ENCODE measurements at places on chromosomes 2 and 18. TPM values are rescaled to one million over a fixed set of nuclear protein-coding genes. Genes with fewer than 3 reads are reported as not detected.

GRCh38 chr2:190678444-190679162, 29.7 kb downstream of the NAB1 start:
- H3K27me3 ChIP-seq, result no peaks in the 10 kb centered on the region
- no peak overlapping the region for H3K4me3 ChIP-seq
- no peak overlapping the region for H3K27ac ChIP-seq
- H3K36me3 ChIP-seq, result peaks cover 29% of the 10 kb centered on the region

INHBB gene
- not detected for total RNA-seq

GRCh38 chr2:239360421-239361310, 40.2 kb downstream of the HDAC4 start:
- H3K27me3 ChIP-seq, result no peaks in the 10 kb centered on the region
- no peak overlapping the region for H3K27ac ChIP-seq
- H3K4me1 ChIP-seq, result peaks cover 10% of the 10 kb centered on the region
- peaks cover 18% of the 10 kb centered on the region for H3K36me3 ChIP-seq
- no peak overlapping the region for H3K4me3 ChIP-seq

- peak overlapping the region; percentile 48 for H3K4me3 ChIP-seq
- peaks cover 38% of the 10 kb centered on the region for H3K4me1 ChIP-seq
- DNase-seq, result no peak
- H3K27ac ChIP-seq, result peak overlapping the region; percentile 95
- H3K36me3 ChIP-seq, result peaks cover 11% of the 10 kb centered on the region
Measured at GRCh38 chr2:231394211-231395141, 1.0 kb upstream of the B3GNT7 start.

ARHGAP25 gene
- total RNA-seq, result 68.2 TPM

LYG1 gene
- total RNA-seq, result 1.6 TPM

DNA sequence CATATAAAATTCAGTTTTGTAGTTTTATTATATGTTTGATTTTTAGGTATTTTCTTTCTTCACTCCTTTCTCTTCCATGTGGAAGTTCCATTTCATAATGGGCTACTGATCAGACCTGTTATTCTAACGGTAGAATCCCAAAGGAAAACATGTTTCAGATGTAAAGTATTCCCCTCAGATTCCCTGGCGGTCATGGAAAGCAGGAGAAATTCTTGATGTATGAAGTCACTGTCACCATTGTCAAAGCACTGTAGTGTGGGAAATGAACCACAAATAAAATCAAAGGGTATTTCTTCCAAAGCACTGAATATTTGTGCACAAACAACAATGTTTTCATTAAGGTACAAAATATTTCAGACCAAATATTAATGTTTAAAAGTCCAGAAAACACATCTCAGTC, 237.3 kb upstream of the KLHL14 start:
- no peak for DNase-seq
- no peaks in the 10 kb centered on the region for H3K4me1 ChIP-seq
- H3K27me3 ChIP-seq, result no peaks in the 10 kb centered on the region
- no peak overlapping the region for H3K27ac ChIP-seq
- H3K4me3 ChIP-seq, result no peak overlapping the region

DNA sequence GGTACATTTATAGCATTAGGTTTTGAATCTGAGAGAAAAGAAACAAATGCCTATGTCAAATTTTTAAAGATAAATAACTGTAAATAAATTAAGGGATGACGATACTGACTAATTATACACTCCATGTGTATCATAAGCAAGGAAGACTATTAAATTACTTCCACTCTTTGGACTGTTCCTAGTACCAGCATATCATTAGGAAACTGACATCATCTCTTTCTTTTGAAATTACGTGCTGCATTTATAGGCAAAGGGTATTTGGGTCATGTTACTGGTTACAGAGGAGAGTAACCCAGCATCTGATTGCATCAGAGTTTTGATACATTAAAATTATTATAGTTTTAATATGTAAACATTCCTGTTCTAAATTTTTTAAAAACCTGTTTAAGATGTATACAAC, 309.7 kb downstream of the XIRP2 start:
- H3K4me1 ChIP-seq, result no peaks in the 10 kb centered on the region
- DNase-seq, result no peak

DNA sequence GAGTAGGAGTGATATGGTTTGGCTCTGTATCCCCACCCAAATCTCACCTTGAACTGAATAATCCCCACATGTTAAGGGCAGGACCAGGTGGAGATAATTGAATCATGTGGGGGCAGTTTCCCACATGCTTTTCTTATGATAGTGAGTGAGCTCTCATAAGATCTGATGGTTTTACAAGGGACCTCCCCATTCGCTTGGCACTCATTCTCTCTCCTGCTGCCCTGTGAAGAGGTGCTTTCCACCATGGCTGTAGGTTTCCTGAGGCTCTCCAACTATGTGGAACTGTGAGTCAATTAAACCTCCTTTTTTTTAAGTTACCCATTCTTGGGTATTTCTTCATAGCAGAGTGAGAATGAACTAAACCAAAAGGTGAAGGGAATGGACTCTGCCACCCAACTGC, 207.5 kb downstream of the LOXHD1 start:
- H3K27ac ChIP-seq, result no peak overlapping the region
- H3K4me3 ChIP-seq, result no peak overlapping the region
- H3K36me3 ChIP-seq, result no peaks in the 10 kb centered on the region
- no peaks in the 10 kb centered on the region for H3K4me1 ChIP-seq
- no peak for DNase-seq

- H3K27ac ChIP-seq, result no peak overlapping the region
- no peaks in the 10 kb centered on the region for H3K27me3 ChIP-seq
- H3K4me3 ChIP-seq, result no peak overlapping the region
- DNase-seq, result no peak
Measured at GRCh38 chr2:138182937-138183312, 218.7 kb downstream of the HNMT start.

GRCh38 chr2:159613651-159614285, 2.6 kb downstream of the BAZ2B start:
- DNase-seq, result no peak
- H3K27me3 ChIP-seq, result peaks cover 20% of the 10 kb centered on the region
- peaks cover 12% of the 10 kb centered on the region for H3K4me1 ChIP-seq
- no peak overlapping the region for H3K4me3 ChIP-seq
- H3K27ac ChIP-seq, result no peak overlapping the region

DNA sequence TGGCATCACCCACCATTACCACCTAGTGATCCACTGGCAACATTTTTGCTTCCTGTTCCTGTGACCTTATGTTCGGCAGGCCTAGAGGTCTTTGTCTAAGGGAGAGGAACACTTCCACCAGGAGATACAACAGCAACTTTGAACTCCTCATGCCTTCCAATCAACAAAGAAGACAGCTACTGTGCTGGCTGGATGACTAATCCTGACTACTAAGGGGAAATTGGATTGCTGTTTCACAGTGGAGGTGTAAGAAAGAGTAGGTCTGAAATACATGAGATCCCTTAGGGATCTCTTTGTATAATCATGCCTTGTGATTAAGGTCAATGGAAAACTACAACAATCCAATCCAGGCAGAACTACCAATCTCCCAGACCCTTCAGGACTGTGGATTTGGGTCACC, 45.2 kb downstream of the EIF2AK3 start:
- H3K4me1 ChIP-seq, result no peaks in the 10 kb centered on the region
- no peak overlapping the region for H3K27ac ChIP-seq
- no peak for DNase-seq
- H3K36me3 ChIP-seq, result peaks cover 35% of the 10 kb centered on the region
- no peak overlapping the region for H3K4me3 ChIP-seq

- H3K36me3 ChIP-seq, result no peaks in the 10 kb centered on the region
- H3K27me3 ChIP-seq, result no peaks in the 10 kb centered on the region
- no peak overlapping the region for H3K4me3 ChIP-seq
Measured at GRCh38 chr2:160596441-160596840, 102.8 kb upstream of the RBMS1 start.

DNA sequence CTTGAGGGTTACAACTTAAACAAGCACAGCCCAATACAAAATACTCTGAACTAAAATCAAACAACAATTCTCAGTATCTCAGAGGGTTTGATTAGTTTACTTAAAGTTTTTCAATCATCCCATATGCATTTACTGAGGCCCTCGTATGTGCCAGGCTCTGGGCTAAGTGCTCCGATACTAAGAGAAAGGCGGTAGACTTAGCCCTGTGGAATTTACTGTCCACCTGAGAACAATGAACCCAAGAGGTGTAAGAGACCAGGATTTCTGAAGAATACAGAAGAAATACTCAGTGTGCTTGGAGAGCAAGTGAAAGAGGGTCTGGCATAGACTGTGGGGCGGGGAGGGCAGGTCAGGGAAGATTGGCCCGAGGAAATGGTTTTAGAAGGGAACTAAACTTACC, 25.1 kb upstream of the SCYGR1 start:
- no peaks in the 10 kb centered on the region for H3K27me3 ChIP-seq
- no peak overlapping the region for H3K4me3 ChIP-seq
- H3K4me1 ChIP-seq, result peaks cover 25% of the 10 kb centered on the region
- no peaks in the 10 kb centered on the region for H3K36me3 ChIP-seq
- H3K27ac ChIP-seq, result no peak overlapping the region
- DNase-seq, result no peak

DNA sequence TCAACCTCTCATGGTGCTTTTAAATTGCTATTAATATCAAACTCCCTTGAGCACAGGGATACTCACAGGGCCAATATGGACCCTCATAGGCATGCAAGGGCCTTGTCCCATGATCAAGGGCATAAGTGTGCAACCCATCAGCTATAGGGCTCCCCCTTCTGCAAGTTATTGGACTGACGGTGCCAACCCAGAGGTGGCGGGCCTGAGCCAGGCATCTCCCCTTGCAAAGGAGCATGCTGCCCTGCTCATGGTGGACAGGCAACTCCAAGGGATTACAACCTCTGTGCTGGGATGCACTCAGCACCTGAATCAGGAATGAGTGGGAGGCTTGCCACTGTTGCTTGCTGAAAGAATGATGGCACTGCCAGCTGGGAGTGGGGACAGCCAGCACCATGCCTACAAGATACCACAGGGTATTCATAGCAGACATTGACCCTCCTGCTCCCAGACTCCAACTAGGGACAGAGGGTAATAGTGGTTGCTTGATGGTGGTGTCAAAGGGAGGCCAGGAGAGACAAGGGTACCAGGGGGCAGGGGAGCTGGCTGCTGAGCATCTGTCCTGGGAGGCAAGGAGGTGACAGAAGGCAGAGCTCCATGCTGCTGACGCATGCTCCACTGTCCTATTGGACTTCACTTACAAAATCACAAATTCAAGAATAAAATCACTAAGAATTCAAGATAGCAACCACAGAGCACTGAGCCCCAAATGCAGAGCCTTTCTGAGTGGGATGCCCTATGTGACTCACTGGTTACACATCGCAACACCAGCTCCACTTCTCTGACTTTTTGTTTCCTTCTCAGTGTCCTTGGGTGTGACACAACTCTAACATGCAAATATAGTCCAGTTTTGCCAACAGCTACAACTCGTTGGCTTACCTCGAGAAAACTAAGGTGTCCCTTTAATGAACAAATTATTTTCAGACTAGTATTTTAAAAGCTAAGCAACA, 157.1 kb upstream of the CCDC150 start:
- H3K27me3 ChIP-seq, result peaks cover 35% of the 10 kb centered on the region
- DNase-seq, result no peak
- no peaks in the 10 kb centered on the region for H3K4me1 ChIP-seq
- H3K4me3 ChIP-seq, result no peak overlapping the region

TLX2 gene
- 0.34 TPM for total RNA-seq

GRCh38 chr2:166091439-166091838, 36.4 kb downstream of the SCN1A start:
- H3K4me1 ChIP-seq, result no peaks in the 10 kb centered on the region
- H3K27me3 ChIP-seq, result no peaks in the 10 kb centered on the region
- no peaks in the 10 kb centered on the region for H3K36me3 ChIP-seq

DNA sequence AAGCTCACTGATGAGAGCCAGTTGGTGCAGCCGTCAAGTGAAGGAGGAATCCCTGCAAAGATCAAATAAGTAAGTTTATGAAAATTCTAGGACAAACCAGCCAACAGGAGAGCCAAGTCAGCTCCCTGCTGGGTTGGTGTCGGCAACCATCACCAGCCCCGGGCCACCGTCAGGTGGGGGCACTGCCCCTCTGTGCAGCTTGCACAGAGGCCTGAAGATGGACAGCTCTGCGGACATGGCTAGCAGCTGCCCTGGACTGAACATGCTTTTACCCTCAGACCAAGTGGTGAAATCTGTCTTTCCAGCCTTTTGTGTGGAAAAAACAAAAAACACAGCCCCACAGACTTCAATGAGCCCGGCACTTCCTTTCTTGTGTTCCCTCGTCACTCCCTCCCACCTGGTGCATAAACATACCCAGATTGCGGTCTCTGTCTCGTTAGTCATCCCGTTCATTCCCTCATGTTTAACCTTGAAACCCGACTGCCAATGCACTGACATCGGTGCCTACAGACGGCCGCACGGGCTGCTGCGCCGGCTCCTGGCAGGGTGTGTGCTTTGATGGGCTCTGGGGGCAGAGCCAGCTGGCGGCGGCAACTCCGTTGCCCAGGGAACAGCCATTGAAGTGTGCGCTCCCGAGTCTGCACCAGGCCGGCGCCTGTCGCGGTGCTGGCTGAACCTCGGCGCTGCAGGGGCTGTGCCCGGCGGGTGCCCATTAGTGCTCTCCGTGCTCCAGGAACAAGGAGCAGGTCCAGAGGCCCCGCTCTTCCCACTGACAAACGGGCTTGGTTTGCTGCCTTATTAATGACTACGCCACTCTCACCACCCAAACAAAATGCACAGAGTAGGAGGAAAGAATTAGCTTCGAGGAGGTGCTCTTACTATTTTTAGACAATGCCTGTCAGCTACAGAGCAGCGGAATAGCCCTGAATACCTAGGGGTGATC, 95.3 kb downstream of the EIPR1 start:
- no peaks in the 10 kb centered on the region for H3K27me3 ChIP-seq

GRCh38 chr2:222294996-222295367, 3.8 kb downstream of the PAX3 start:
- DNase-seq, result no peak
- H3K27me3 ChIP-seq, result peaks cover 90% of the 10 kb centered on the region
- peaks cover 22% of the 10 kb centered on the region for H3K36me3 ChIP-seq
- H3K4me1 ChIP-seq, result peaks cover 24% of the 10 kb centered on the region

- no peak overlapping the region for H3K27ac ChIP-seq
- DNase-seq, result no peak
- no peaks in the 10 kb centered on the region for H3K4me1 ChIP-seq
- peaks cover 5% of the 10 kb centered on the region for H3K27me3 ChIP-seq
Measured at GRCh38 chr2:71524476-71524875, 71.1 kb downstream of the DYSF start.

DNA sequence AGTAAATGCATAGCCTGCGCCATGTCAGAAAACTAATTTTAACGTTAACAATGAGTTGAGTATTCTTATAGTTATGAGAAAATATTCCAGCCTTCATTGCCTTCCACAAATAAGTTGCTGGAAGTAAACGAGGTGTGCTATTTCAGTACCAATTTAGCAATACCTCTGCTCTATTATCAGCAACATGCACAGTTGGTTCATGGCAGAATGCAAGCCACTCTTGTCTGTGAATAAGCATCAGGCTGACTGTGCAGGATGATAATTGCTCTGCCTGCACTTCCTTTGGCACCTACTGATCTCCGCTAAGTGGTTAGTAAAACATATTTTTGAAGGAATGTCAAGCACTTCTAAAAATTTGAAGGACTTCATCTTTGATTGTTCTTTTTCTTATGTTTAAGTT, 261.9 kb upstream of the SIX3 start:
- H3K36me3 ChIP-seq, result no peaks in the 10 kb centered on the region
- no peak overlapping the region for H3K4me3 ChIP-seq
- DNase-seq, result no peak
- no peaks in the 10 kb centered on the region for H3K4me1 ChIP-seq

Data from activated CD8-positive, alpha-beta T cell treated with anti-CD3 and anti-CD28 coated beads, Interleukin-2, amount 10 ng/mL, durations not matched to agents 7 days and 5 days (primary cell).